ENCODE measurements at places on chromosomes 7 and 10. TPM values are rescaled to one million over a fixed set of nuclear protein-coding genes. Genes with fewer than 3 reads are reported as not detected.

The FAM237B gene
- not detected for total RNA-seq

The CLDN3 gene
- 28.9 TPM for total RNA-seq

The NUTM2D gene
- 4.0 TPM for total RNA-seq

The SPDYE2B gene
- not detected for total RNA-seq

The TMEM236 gene
- total RNA-seq, result 0.15 TPM

The SLC39A12 gene
- total RNA-seq, result 0.08 TPM
